ENCODE measurements at places on chromosomes 2 and 18.

DNA sequence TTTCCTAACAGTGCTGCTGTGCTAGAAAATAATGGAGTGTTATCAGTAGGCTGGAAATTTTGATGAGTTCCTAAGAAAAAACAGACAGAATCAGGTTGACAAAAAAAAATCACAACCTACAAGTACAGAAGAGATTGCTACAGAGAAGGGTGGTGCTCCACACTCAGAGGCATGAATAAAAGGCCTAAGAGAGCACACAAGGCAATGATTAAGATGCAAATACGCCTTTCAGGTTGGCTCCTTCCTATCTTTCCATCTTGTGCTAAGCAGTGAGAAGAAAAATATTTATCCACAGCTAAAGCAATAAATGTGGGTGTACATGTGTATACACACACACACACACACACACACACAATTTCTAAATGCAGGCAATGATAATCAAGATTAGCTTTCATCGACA lies 130.6 kb upstream of the UBE2E3 start:
- DNase-seq: no peak

DNA sequence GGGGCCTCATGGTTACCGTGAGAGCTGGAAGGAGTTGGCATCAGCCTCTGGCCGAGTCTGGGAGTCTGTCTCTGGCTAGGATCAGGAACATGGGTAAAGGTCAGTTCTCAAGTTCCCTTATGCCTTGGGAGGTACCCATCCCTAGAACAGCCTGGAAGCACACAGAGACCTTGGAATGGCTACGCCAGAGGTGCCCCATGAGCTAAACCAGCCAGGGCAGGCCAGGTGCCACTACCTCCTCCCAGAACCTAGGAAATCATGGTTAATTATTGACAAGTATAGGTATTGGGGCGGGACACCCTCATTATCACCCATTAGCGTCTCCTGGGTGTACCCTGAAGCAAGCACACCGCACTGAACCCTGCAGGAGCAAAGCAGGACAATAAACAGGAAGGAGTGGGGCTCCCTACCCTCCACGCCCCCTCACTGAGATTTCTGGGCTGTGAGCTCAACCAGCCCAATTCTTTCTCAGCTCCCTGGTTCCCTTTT lies 3.0 kb upstream of the ASPRV1 start:
- no peak for DNase-seq

DNA sequence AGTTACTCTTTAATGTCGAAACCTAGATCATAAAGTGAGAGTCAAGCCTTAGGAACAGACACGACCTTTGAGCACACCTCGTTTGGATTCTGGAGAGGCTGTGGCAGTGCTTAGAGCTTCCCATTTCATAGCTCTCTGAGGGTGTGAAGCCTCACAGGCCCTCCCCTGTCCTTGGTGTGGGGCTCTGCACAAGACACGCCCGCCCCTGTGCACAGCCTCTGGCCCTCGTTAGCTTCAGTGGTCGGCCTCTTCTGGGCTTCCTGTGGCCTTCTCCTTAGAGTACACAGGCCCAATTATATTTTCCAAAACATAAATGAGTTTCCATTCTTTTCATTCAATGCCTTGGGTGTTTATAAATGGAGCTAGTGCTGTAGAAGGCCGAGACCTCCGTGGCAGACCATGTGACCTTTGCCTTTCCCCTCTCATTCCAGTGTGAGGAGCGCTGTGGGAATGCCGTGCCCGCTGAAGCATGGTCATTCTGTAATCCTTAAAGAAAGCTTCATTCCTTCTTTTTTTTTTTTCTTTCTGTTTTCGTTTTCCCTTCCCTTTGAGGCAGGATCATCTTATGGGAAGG lies 208.6 kb downstream of the DCDC2C start:
- no peak for DNase-seq

GRCh38 chr2:58553937-58554336 lies 312.8 kb upstream of the FANCL start:
- peak; percentile 39 for DNase-seq

- DNase-seq: no peak
Measured at GRCh38 chr2:112305132-112305531, 29.7 kb downstream of the ZC3H6 start.

GRCh38 chr2:37375741-37376288 lies 31.4 kb downstream of the QPCT start:
- peak; percentile 31 for DNase-seq

- no peak for DNase-seq
Measured at GRCh38 chr2:24461685-24462084, 29.4 kb upstream of the NCOA1 start.

GRCh38 chr2:29097569-29097968 lies 17.6 kb upstream of the CLIP4 start:
- DNase-seq: no peak

GRCh38 chr2:105388971-105389381 lies 9.9 kb downstream of the FHL2 start:
- DNase-seq: no peak

GRCh38 chr2:183998041-183998796 lies 600.1 kb upstream of the ZNF804A start:
- no peak for DNase-seq

DNA sequence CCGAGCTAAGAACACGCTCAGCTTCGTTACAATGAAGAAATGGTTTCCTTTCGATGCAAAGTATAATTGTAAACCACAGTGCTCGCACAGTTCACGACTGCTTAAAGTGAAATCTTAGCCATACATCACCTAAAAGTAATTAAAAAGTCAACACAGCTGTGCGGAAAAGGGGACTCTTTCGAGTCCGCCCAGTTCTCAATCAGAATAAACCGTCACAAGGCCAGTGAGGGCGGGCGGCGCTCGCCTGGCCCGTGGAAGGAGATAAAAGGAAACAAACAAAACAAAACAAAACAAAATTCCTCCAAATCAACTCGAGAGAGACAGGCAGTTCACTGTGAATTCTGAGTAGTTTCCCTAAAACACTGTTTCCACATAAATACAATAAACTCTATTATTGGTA lies 200.9 kb downstream of the TWIST2 start:
- no peak for DNase-seq

DNA sequence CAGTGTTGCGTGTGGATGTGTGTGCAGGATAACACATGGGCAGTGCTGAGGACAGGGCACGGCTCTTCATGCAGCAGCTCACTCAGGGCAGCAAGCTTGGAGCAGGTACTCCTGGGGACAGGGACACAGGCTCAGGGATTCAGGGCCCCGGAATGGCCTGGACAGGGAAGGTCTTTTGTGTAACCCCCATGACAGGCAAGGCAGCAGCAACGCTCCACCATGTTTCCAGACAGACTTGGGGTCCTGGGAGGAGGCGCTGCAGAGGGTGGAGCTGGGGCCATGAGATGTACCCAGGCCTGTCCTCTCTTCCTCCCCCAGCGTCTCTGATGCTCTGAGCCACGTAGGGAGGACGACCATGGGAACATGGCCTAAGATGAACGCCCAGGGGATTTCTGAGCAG lies 58.3 kb downstream of the ADNP2 start:
- DNase-seq: no peak

DNA sequence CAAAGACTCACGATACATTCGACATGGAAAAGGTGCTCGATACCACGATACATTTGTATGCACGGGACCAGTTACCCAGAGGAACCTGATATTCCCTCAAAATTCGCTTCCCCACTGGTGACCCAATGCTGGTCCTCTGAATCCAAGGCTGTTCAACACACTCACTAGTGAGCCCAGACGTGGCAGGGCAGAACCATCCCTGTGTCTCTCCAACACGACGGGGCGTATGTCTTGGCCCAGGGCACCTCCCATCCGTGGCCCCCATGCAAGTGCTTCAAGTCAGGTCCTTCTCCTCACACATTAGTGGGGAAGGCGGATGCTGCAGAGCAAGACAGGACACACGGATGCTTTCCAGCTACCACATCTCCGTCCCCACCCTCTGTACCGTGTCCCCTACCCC lies 6.1 kb downstream of the CRACDL start:
- DNase-seq: no peak

DNA sequence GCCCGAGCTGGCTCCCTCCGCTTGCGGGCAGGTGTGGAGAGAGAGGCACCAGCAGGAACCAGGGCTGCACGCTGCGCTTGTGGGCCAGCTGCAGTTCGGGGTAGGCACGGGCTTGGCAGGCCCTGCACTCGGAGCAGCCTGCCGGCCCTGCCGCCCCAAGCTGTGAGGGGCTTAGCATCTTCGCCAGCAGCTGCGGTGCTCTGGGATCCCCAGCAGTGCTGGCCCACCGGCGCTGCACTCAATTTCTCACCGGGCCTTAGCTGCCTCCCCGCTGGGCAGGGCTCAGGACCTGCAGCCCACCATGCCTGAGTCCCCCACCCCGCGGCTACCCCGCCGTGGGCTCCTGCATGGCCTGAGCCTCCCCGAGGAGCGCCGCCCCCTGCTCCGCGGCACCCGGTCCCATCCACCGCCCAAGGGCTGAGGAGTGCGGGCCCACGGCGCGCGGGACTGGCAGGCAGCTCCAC lies 434.4 kb upstream of the RGPD4 start:
- no peak for DNase-seq

GRCh38 chr2:70673041-70673647 lies 94.9 kb downstream of the ADD2 start:
- DNase-seq: peak; percentile 4

GRCh38 chr2:229257985-229258384 lies 13.1 kb downstream of the PID1 start:
- no peak for DNase-seq

- no peak for DNase-seq
Measured at GRCh38 chr2:192948316-192948715, 753.6 kb upstream of the TMEFF2 start.

GRCh38 chr18:56233595-56233994 lies 404.8 kb downstream of the TXNL1 start:
- no peak for DNase-seq

DNA sequence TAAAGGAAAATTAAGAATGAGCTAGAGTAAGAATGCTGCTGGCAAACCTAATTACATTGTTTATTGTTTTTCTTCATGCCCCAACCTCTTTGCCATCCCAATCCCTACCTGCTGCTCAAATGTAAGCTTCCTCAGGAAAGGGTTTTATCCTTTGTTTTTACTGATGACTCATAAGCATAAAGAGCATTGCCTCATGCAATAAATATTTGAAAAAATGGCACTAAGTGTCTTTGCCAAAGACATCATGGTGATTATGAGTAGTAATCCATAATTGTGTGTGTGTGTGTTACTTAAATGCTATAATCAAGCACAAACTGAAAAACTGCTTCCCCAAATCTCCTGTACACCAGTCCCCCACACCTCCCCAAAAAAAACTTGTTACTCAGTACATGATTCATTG lies 53.4 kb downstream of the DNER start:
- DNase-seq: peak; percentile 13

DNA sequence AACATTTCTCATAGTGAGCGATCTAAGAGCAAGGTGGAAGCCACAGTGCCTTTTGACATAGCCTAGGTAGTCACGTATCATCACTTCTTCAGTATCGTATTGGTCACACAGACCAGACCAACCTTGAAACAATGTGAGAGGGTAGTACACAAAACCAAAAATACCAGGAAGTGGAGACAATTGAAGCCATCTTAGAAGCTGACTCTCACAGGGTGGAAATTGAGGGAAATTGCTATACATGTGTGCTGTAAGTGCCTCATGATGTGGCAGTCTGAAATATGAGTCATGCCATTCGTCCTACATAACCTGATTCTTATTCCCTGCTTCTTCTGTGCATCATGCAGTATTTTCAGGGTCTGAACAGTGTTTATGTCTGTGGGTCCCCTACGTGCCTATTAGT lies 62.3 kb upstream of the STON1 start:
- DNase-seq: no peak

GRCh38 chr18:42222557-42222956 lies 267.5 kb downstream of the PIK3C3 start:
- DNase-seq: no peak

- DNase-seq: no peak
Measured at GRCh38 chr2:170647741-170648436, 67.2 kb upstream of the SP5 start.

- DNase-seq: no peak
Measured at GRCh38 chr2:221088506-221088905, 483.6 kb downstream of the EPHA4 start.

DNA sequence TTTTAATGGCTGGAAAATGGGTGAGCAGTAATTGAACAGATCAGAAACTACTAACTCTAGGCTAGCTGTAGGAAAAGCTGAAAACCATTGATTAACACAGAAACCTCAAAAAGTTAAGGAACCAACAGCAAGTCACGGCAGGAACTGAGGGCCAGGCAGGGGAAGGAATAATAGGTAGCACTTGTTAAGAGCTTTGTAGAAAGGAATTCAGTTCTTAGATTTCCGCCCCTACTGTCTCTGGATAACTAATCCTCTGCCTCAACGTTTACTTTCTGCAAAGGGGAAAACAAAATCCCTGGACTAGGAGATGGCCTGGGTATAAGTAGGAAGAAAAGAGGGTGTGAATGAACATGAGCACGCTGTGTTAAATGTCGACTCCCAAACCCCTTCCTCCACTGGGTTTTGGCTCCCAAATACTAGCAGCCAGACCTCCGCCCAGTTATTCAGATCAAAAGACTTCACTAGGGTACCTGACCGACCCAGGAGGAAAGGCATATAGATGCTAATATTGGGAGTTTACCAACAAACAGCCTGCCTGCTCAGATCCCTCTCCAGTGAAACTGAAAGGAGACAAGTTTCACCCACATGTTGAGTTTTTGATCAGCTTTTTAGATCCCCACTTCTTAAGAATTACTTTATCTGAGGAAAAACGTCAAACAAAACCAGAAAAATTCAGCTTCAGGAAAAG lies 12.4 kb downstream of the SMAD2 start:
- DNase-seq: no peak

DNA sequence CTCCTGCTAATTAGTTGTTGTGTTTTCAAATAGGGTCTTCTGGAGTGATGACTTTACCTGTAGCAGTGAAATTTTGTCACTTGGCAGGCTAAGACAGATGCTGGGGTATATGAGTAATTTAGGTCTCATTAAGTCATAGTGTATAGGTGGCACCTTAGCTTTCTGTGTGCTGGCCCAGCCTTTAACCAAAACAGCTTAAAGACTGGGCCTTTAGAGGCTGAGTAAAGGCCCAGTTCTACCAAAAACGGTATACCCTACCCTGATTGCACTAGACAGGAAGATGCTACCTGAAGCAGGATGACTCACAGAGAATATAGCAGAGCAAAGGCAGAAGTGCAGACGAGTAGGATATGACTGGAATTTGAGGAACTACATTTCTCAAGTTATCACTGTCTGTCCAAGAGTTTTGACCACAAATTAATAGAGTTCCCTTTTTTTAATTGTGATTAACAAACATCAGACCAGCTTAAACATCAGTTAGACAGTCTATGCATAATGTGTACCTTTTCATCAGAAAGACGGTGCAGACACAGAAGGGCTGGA lies 337.9 kb upstream of the SALL3 start:
- DNase-seq: no peak

DNA sequence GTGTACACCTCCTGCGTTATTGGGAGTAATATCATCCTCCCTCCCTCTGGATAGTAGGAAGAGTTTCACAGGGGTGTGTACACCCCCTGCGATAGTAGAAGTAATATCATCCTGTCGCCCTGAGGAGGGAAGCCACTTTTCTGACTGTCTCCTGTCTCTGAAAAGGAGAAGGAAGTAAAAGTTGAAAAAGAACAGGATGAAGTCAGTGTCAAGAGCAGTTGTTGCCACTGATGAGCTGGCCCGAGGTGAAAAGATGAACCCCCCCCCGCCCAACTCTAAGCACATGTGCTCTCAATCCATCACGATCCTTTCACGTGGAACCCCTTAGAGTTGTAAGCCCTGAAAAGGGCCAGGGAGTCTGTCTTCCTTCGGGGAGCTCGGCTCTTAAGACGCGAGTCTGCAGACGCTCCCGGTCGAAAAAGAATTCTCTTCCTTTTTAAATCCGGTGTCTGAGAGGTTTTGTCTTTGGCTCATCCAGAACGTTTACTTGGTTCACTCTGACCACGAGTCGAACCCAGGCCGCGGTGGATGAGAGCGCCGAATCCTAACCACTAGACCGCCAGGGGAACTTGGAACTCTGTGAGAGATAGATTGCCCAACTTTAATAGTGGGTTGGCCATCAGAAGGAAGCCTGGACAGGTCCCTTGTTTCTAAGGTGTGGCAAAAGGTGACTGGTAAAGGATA lies 22.4 kb upstream of the NAGK start:
- no peak for DNase-seq
